ENCODE measurements at places on chromosomes 6 and 20. TPM values are rescaled to one million over a fixed set of nuclear protein-coding genes. Genes with fewer than 3 reads are reported as not detected.

Gene OR5V1
- total RNA-seq, result not detected

Gene STMND1
- not detected for total RNA-seq

Gene PLN
- 3.7 TPM for total RNA-seq

Gene CD24
- total RNA-seq, result 12.9 TPM

Gene EYS
- 0.19 TPM for total RNA-seq

Gene GTF2H4
- total RNA-seq, result 11.9 TPM

Gene TRIM40
- total RNA-seq, result not detected

Gene RGS17
- total RNA-seq, result 2.8 TPM

Gene SMPDL3A
- total RNA-seq, result 5.8 TPM

Gene ZSCAN23
- 2.7 TPM for total RNA-seq

Gene KCNQ2
- not detected for total RNA-seq

Gene IL17A
- total RNA-seq, result not detected

Gene GNRH2
- not detected for total RNA-seq

Gene EFCAB8
- 0.24 TPM for total RNA-seq

Gene NKAPL
- total RNA-seq, result 2.7 TPM

Measured in omental fat pad (tissue), 4 donors.